Epithelial cell of esophagus (primary cell): ENCODE measurements at places on chromosomes 1 and 21.

GRCh38 chr1:210232511-210233215 lies at the start of gene SERTAD4:
Gene SERTAD4 (plus strand): TSS chr1:210232796. CDS start chr1:210237961, 5,165 bp downstream.
- DNase-seq = peak; percentile 96

DNA sequence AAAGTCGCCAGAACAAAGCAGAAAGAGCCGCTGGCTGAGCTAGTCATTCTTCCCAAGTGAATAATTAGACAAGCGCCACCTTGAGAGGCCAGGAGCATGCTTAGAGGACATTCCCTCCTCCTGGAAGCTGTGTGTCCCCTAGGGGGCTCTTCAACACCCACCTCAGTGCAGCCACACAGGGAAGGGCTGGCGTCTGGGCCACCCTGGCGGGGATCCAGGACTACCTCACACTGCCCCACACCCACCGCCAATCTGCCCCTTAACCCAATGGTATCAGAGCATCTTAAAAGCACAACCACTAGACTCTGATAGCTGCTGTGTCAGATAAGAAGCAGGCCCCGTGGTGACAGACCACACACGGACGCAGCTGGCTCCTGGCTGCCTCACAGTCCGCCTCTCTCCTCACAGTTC lies 24.9 kb downstream of the SETD4 start:
- DNase-seq = no peak

- peak; percentile 75 for DNase-seq
Measured at GRCh38 chr1:98468111-98468717, 193.3 kb upstream of the SNX7 start.

DNA sequence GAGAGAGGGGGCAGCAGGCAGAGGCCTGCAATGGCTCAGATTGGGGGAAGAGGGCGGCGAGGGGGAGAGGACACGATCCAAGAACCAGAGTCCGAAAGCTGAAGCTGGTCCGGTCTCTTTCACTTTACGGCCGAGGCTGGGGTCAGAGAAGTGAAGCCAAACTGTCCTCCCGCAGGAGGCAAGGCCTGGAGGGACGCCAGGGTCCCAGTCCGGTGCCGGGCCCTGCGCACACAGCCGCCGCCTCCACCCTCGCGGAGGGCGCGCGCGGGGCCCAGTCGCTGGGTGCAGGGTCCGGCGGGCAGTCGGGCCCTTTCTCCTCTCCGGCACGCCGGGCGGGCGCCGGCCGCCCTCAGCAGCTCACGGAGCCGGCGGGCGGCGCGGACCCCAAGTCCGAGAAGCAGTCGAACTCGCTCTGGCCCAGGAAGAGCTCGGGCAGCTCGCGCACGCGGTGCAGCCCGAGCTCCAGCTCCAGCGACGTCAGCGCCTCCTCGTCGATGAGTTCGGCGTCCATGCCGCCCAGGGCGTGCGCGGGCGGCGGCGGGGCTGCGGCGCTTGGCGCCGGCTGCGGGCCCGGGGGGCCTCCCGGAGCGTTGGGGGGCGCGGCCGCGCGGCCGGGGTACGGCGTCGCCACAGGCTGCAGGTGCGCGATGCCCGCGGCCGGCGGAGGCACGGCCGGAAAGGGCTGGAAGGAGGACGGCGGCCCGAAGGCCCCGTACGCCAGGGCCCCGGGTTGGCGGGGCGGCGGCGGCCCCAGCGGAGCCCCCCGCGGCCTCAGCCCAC lies 749 bp downstream of the CITED4 start:
- DNase-seq = peak; percentile 68

DNA sequence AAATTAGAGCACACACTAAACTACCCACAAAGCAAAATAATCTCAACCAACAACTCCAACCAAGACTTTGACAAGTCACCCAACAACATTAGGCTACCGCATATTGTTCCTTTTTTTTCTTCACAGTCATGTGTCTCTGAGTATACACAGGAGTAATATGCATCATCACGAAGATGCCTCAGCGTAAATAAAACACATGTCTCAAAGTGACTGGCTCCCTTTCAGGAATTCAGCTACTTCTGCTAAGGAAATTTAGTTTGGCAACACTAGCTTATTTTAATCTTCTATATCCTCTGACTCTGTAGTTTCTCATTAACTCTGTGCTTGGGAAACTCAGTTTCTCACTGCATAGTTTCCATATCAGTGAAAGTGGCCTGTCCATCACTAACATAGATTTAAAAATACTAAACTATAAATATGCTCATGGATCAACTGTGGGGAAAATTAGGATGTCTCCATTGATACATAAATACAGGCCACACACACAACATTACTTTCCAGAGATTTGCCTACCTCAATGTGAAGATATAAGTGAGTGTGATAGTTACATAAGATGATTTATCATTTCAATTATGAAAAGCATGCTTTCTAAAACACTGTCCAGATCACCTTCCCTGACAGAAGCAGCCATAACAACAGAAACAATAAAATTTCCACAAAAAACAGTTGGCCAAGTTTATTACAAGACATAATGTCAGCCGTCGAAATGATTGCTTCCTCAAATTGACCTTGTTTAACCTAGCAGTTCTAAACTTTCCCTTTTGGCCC lies 113.2 kb downstream of the PTGER3 start:
- no peak for DNase-seq
